ENCODE measurements at places on chromosomes 2 and 18.

DNA sequence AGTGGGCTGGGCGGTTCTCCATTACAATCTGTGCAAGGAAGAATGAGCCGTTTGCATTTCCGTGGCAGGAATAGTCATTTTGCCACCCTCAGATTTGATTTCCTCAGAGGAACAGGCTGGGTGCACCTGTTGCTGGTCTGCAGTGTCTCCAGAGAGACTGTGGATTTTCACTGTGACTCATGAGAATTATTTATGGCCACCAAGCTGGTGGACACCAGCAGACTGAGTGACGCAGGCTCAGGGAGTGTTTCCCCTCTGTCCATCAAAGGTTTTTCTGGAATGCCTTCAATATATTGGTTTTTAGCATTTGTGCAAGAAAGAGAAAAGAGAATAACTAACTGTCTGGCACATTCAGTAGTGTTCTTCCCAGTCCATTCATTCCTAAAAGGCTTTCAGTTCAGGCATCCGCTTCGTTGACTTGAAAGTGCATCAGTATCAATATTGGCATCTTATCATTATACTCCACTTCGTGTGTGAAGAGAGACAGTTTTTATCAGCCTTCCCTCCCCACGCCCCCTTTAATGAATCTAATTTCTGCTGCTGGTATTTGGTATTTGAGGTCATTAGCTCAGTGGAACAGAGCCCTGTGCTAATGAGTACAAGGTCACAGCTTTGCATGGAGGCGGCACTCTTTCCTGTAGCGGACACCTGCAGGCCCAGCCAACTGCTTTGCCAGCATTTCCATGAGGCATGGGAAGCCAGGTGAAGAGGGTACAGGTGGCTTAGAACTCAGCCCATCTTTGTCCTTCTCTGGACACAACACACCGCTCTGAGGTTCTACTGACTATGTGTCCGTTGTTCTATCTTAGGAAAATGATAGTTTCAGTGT lies 39.9 kb downstream of the PRKCE start:
- peak; percentile 53 for DNase-seq

DNA sequence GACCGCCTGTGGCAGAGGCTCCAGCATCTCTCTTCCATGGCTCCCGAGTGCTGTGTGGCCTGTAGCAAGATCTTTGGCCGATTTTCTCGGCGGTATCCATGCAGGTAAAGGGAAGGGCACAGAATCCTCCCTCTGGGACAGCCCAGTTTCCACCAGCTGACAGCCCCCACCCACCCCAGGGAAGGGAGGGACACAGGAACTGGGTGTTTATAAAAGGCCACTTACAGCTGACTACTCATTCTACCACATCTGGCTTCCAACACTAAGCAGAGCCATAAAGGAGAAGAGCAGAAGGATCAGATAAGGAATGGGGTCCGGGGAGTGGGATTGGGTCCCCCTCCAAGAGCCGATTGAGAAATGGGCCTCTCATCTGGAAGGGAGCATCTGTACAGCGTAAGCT lies 20.2 kb downstream of the RUFY4 start:
- no peak for DNase-seq

- no peak for DNase-seq
These were observed 93.5 kb upstream of the MAPRE2 start for GRCh38 chr18:34947711-34948125.

DNA sequence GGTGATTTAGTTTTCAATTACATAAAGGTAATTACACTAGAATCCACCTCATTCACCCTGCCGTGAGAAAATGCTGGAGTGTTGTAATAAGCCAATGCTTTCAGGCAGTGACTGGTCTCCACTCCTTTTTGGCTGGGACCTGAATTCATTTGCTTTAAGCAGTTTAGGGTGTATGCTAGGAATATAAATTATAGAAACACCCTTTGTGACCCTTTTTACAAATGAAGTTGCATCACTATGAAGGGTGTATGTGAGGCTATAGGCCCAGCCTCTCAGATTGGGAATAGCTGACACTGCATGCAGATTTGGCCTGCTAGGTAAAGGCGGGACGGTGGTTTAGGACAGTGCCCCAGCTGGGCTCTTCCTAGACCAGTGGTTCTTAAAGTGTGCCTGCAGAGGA lies 50.8 kb upstream of the NFE2L2 start:
- DNase-seq, result no peak

- DNase-seq, result no peak
These were observed 21.2 kb upstream of the RPL37A start for GRCh38 chr2:216477283-216478035.

DNA sequence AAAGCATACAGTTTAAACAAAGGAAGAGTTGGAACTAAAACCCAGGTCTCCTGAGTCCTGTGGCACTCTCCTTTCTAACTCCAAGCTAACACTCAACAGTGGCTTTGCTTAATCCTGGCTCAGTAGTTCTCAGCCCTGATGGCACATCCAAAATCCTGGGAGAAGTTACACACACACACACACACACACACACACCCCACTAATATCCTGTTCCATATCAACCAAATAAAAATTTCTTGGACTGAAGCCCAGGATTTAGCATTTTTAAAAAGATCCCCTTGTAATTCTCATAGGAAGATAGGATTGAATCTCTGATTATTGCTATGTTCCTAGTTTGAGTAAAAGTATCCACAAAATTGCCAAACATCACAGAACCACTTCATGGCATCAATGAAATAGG lies 136.1 kb upstream of the RIOK3 start:
- no peak for DNase-seq

GRCh38 chr2:150494234-150494945 lies 6.9 kb upstream of the RND3 start:
- DNase-seq, result no peak

DNA sequence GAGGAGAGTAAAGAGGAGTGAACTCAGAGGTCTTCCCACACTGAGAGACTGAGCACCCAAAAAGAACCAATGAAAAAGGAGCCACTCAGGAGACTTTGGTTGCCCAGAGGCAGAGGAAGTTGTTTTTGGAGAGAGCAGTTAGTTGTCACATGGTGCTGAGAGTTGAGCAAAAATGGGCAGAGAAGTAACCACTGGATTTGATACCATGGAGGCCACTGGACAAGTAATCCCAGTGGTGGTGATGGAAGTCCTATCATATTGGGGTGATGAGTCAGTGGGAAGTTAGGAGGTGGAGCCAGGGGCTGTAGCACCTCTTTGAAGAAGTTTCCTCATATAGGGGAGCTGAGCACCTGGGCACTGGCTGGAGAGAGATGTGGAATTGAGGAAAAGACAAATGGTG lies 235.8 kb downstream of the TPGS2 start:
- no peak for DNase-seq

DNA sequence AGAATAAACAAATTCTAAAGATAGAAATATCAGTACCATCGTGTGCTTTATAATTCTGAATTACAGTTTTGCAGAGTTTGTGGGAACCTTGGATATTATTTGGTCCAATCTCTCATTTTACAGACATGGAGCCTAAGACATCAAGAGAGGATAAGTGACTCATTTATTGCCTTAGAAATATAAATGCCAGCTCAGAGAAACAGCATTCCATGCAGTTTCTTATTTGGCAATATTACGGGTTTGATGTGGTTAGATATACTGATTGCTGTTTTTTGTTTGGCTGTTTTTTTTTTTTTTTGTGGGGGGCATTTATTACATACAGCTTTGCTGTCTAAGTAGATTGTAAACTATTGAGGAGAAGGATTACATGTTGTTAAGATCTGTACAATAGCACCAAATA lies 1241.1 kb upstream of the LRRTM1 start:
- no peak for DNase-seq

GRCh38 chr2:44964752-44965236 lies 23.3 kb downstream of the SIX3 start:
- DNase-seq, result peak; percentile 57

- DNase-seq, result no peak
These were observed 123.7 kb downstream of the PIK3C3 start for GRCh38 chr18:42078711-42079110.

DNA sequence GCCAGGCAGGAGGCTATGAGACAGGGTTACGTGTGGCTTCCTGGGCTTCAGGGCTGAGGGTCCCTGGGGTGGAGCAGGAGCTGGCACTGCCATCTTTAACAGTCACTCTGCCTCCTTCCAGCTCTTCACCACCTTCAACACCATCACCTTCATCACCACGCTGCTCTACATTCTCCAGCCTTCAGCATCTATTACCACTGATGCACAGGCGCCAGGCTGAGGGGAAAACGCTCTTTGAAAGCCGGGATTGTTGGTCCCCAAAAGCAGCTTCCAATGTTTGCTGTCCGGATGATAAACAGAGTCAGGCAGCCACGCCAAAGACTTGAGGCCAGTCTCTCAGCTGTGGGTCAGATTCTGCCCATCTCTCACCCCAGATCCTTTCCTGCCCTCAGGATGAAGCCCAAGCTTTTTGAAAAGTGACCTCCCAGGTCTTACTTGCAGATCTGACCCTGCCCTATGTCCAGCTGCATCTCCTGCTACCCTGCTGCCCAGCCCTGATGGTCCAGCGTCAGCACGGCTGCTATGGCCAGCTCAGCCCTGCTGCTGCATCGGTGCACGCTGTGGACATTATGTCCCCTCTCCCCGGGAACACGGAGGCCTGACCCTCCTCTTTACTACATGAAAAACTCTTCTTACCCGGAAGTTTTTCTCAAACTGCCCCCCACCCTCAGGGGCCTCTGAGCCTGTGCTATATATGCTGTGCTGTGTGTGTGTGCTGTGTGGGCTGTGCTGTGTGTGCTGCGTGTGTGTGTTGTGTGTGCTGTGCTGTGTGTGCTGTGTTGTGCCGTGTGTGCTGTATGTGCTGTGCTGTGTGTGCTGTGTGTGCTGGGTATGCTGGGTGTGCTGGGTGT lies 31.2 kb upstream of the MAL start:
- DNase-seq, result no peak

GRCh38 chr2:170582313-170582712 lies 132.8 kb upstream of the SP5 start:
- DNase-seq, result no peak

- DNase-seq, result no peak
These were observed 23.6 kb upstream of the ATIC start for GRCh38 chr2:215288112-215288815.

DNA sequence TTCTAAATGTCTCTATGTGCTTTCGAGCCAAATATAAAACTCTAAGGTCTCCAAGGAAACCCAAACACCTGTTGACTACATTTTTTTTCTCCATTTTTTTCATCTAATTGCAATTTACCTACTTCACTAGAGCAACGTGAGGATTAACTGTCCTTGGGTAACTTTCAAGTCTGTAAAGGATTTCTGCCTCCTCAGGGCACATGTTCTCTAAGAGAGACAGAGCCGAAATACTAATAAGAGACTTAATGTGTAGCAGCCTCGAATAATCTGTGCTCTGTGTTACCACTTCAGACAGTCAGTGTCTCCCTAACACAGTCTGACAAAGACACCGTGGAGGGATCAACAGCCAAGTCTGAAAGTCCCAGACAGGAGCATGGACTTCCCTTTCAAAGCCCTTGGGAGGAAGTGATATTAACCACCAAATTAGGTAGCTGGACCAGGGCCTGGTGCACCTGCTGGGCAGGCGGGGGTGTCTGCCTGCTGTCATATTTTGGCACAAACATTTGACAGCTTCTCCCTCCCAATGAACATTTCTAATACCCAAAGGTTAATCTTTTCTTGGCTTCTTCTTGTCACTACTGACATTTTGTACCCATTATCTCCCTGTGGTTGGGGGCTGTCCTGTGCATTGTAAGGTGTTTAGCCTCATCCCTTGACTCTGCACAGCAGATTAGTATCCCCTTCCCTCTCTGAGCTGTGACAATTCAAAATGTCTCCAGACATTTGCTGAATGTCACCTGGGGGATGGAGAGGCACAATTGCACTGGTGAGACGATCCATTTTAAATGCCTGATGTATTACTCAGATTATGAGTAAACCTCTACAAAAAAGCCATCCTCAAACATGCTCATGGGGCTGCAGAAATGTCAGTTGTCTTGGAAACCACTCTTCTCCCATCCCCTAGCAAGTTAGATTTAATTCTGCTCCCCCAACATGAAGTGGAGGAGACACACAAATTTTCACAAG lies 45.7 kb upstream of the LYPD1 start:
- DNase-seq, result no peak

GRCh38 chr2:17950006-17950405 lies 71.5 kb downstream of the KCNS3 start:
- DNase-seq, result no peak

DNA sequence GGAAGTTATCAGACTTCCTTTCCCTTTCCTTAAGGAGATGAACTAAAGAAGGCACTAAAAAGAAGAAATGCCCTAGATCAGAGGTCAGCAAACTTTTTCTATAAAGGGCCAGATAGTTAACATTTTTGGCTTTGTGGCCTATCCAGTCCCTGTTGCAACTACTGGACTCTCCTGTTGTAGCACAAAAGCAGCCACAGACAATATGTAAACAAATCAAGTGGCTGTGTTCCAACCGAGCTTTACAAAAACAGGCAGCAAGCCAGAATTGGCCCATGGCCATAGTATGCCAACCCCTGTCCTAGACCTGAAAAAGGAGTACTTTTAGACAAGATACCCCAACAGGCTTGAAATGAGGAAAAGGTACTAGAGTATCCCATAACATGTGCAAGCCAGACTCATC lies 10.9 kb downstream of the NHEJ1 start:
- DNase-seq, result no peak

- DNase-seq, result no peak
These were observed 403 bp downstream of the TMEM127 start for GRCh38 chr2:96265349-96265839.

DNA sequence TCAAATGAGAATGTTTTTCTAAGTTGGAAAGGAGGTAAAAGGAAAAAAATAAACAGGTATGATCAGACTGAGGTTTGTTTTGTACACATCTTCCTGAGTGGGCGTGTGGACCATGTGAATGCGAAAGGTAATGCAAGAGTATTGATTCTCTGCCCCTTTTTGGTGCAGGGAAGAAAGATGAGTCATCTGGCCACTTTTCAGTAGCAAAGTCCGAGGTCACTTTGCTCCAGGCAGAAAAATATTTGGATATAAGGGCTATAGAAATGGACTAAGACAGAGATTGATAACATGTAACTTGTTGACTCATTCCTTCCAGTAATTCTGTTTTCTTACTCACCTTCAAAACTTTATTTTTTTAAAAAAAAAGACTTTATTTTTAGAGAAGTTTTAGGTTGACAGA lies 130.5 kb downstream of the DSEL start:
- no peak for DNase-seq

DNA sequence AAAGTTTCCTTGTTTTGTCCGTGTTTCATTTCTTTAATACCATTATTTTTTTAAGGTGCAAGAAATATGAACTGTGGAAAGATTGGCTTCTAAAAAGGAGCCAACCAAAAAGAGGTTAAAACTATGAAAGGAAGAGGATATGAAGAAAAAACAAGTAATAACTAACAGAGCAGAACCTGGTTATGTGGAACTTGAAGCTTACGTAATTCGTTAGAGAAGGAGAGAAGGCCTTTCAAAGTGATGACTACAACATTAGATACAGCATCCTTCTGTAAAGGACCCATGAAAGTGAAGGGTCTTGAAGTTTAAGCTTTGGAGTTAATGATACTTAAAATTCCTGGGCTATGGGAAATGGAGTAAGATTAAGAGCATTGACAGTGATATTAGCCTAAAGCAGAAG lies 84.5 kb downstream of the ANKRD12 start:
- DNase-seq, result no peak

DNA sequence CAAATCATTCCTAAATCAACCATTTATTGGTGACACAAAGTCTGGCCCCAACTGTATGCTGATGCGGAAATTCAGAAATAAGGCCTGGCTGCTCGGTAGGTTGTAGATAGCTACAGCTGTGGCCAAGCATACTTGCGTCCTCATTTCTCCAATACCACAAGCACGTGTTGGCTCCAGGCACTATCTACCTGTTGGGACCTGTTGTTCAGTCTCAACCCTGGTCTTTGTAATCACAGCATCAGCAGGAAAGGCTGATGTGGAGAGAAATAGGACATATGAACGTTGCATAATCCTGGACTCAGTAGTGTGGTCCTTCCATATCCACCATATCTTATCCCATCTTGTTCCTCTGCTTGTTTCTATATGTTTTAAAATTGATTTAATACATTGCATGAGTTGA lies 212.6 kb downstream of the PMAIP1 start:
- no peak for DNase-seq
